ENCODE measurements at places on chromosomes 4 and X.

- DNase-seq = no peak
Observed at GRCh38 chrX:38970074-38970473, 168.8 kb downstream of the MID1IP1 start.

DNA sequence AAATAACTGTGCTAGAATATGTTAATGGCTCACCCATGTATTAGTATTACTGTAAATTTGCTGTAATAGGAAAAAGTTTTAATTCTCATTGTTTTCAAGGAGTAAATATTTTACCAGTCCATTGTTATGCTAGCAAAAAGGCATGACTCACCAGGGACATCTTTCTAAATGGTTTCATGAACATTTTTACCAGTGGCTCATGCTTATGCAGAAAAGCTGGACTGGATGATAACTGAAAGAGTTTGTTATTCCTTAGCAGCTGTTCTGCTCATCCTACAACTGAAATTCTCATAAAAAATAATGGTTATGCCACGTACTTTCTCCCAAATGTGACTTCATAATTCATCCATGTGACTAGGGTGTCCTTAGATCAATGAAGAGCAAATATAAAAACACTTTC, 111.9 kb upstream of the PCDH18 start:
- DNase-seq = no peak

GRCh38 chr4:169774466-169775445, 17.0 kb upstream of the HPF1 start:
- no peak for DNase-seq

DNA sequence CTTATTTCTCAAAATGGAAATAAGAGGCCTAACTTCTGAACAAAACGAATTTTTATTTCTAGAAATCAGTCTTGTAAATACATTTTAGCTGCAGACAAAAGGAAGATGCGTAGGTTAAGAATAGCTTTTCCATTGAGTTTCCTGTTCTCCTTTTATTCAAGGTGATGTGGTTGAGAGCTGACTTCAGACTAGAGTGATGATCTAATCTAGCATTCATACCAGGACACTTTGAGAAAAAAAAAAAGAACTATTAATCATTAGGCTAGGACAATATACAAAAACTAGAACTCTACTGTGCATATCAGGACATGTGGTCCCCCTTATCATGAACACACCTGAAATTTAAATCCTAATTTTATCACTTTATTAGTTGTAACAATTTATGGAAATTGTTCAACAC, 884.5 kb upstream of the EPHA5 start:
- DNase-seq = no peak

DNA sequence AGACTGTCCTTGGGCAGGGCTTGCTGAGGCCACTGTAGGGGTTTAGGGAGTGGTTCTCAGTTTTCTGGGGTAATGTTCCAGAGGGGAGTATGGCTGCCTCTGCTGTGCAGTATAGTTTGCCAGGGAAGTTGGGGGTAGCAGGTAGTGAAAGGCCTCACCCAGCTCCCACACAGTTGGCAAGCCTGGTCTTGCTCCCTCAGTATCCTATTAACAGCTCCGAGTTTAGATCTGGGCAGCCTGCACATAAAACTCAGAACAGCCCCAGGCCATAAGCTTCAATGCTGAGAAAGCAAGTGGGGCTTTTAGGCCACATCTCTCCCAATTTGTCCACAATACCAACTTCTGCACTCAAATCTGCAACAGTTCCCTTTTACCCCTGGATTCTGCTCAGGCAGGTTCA, 205.2 kb downstream of the GALNTL6 start:
- DNase-seq = no peak
